ENCODE measurements at places on chromosomes 7 and 10.
A peak's percentile ranks its signal among the peaks of the same experiment; 100 is the strongest.

DNA sequence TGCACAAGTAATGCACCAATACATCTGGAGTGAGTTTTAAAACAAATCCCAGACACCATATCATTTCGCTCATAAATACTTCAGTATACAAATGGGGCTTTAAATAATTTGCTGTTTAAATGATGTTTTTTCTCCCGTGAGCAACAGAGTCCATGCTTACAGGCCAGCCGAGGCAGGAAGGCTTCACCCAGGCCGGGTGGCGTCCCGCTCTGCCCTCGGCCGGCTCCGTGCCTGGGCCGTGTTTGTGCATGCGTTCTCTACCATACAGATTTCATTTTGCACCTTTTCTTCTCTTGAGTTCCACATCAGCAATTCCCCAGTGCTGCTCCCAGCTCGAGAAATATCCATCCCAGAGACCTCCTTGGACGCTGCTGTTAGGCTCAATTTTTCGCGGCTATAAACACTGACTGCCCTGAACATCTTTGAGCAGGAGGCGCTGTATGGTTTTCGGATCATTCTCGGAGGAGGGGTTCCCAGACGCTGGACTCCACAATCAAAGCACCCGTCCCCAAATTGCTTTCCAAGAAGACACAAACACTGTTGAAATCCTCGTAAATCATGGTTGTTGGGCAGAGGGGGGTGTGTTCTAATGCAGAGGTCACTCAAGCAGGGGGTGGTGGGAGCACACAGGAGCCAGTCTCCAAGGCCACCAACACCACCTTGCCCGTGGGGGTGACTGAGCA, 91.6 kb downstream of the MICALL2 start:
- H3K36me3 ChIP-seq = no peaks in the 10 kb centered on the region
- H3K4me1 ChIP-seq = no peaks in the 10 kb centered on the region
- DNase-seq = no peak

- H3K4me3 ChIP-seq = no peak overlapping the region
- no peak for DNase-seq
- peaks cover 50% of the 10 kb centered on the region for H3K4me1 ChIP-seq
- H3K27me3 ChIP-seq = no peaks in the 10 kb centered on the region
- H3K36me3 ChIP-seq = no peaks in the 10 kb centered on the region
- peak overlapping the region; percentile 10 for H3K27ac ChIP-seq
Measured at GRCh38 chr10:114684822-114685209, 26.7 kb upstream of the ABLIM1 start.

GRCh38 chr10:112732277-112732921, 217.6 kb upstream of the TCF7L2 start:
- no peaks in the 10 kb centered on the region for H3K27me3 ChIP-seq
- H3K4me3 ChIP-seq = no peak overlapping the region
- H3K36me3 ChIP-seq = no peaks in the 10 kb centered on the region
- H3K27ac ChIP-seq = no peak overlapping the region

- no peak overlapping the region for H3K4me3 ChIP-seq
- no peak for DNase-seq
- H3K36me3 ChIP-seq = peaks cover 6% of the 10 kb centered on the region
- no peaks in the 10 kb centered on the region for H3K27me3 ChIP-seq
Measured at GRCh38 chr7:137890449-137890921, 43.7 kb upstream of the DGKI start.

DNA sequence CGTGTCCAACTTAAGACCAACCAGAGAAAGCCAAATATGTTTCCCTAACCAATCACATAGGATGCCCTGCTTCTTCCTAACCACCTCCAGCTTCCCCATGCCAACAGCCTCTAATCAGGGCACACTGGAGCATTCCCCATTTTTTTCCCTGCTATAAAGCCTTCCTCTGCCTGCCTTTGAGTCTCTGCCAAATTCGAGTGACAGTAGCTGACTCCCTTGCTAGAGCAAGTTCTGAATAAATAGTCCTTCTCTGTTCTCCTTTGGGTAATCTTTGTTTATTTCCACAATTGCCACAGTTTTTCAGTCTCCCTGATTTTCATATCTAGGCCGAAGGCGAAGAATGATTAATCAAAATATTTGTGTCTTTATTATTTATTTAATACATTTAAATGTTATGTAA, 96.7 kb downstream of the ANLN start:
- DNase-seq = no peak
- H3K27me3 ChIP-seq = no peaks in the 10 kb centered on the region
- H3K4me1 ChIP-seq = no peaks in the 10 kb centered on the region
- H3K27ac ChIP-seq = no peak overlapping the region

All from keratinocyte (primary cell).